GM10248 (cell line): ENCODE measurements at places on chromosomes 6 and 20.

- DNase-seq, result no peak
Observed at GRCh38 chr6:90238496-90239266, 58.0 kb downstream of the BACH2 start.

DNA sequence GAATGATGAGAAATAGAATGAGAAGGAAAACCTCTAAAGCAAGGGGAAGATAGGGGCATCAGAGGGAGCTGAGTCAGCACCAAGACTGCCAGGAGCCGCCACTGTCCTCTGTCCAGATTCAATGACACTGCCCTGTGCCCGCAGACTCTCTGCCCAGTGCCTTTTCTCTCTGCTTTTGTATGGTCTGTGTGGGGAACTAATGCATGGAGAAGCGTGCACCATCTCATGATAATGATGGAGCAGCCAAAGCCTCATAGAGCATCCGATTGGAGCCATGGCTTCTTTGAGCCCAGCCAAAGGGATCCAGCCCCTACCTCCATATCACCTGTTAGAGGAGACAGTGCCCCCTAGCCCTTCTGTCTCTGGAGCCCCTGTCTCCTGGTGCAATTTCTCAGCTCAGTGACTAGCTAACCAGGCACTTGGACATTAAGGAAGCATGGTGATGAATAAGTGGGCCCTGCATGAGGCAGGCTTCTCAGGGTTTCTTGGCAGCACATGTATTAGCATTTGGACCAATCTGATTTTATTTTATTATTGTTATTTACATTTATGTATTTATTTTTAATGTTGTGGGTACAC is 6.5 kb upstream of the PFDN4 start:
- no peak for DNase-seq

GRCh38 chr20:32382102-32382950 is 24.2 kb downstream of the ASXL1 start:
- no peak for DNase-seq

DNA sequence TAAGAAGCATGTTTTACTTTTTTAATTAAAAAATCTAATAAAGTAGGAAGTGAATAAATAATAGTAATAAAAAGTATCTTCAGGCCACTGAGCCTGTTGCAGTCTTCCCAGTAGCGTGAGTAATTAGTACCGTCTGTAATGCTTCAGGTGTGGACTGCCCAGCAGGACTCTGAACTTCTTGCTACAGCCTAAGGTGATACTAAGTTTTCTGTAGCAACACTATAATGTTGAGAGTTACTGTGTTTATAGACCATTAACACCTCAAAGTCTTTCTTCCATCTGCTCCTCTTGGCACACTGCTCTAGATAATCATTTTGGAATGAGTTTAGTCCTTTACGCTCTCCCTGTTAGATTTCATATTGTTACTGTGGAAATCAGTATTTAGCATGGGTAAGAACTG is 28.4 kb downstream of the VAPB start:
- no peak for DNase-seq

DNA sequence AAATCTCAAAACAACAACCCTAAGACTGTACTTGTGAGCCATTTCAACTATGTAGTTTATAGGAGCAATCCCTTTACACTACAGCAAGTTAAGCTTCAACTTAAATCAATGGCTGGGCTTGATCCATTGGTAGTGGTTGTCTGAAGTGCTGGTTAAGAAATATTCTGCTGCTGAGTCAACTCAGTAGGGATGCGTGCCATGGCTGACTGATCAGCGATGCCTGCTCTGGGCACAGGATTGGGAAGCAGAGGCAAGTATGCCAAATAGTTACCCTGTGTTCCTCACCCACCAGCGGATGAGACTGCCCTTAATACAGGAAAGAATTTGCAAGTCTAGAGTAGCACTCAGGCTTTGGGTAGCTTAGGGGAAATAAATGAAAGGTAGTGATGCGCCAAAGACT is 41.5 kb downstream of the GCM1 start:
- no peak for DNase-seq

GRCh38 chr6:130019326-130020072 is 1.1 kb downstream of the L3MBTL3 start:
- peak; percentile 36 for DNase-seq

DNA sequence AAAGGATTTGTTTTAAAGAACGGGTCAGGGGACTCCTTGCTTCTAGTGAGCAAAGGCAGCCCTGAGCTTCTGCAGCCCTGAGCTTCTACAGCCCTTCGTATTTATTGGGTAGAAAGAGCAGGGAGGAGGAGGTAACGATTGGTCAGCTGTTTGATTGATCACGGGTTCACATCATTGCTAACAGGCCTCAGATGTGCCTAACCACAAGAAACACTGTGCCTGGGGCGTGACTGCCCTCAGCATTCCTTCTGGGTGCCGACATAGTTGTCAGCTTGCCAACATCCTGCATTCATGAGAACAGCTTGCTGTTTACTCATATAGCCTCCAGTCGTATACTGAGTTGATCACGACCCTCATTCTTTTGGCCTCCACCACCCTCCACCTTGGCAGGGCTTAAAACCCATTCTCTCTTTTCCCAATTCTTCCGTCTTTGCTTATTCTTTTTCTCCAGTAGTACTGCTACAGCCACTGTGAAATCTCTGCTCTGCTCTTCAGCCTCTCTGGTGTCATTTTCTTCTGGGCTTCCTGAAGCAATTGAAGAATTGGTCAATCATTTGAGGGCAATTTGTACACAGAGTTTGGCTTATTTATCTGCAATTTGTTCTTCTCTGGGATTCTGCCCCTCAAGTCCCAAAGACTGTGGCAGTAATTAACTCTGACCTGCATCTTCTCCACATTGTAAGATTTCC is 25.4 kb upstream of the NOP56 start:
- DNase-seq, result no peak

- no peak for DNase-seq
Observed at GRCh38 chr20:9262653-9263194, 193.8 kb downstream of the PLCB4 start.

DNA sequence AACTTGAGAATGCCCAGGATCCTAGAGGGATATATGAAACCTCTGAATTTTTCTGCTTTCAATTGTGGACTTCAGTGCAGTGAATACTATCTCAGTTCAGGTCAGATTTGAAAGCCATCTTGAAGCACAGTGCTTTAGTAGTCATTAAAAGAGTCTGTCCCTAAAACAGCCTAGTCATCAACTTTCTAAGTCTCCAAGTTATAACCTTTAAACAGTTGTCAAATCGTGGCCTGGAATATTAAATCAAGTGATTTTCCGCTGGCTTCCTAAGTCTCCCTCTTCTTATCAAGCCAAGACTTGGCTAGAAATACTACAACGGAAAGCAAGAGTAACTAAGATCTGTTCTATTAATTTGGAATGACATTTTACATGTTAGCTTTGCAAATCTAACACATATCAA is 45.8 kb downstream of the SCML4 start:
- DNase-seq, result no peak

DNA sequence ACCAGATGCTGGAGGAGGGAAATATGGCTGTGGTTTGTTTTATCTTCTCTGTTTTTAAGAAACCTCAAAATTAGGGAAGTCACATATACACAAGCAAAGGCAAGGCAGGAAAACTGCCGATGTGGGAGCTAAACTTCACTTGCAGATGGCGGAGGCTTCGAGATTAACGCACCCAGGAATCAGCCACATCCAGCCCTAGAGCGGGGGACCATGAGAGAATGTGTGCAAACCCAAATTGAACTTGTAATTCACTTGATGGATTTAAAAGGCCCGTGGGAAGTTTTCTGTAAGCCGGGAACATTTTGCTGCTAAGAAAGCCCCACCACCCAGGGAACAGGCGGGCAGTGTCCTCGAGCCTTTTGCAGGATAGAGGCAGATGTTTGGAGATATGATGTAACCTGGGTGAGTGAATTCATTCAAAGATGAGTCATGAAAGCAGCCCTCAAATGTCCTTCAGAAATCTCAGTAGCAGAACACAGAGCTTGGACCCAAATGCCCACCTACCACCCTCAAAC is 39.9 kb downstream of the PREX1 start:
- DNase-seq, result no peak

GRCh38 chr6:138570725-138571029 is 71.4 kb upstream of the NHSL1 start:
- no peak for DNase-seq

GRCh38 chr6:36676141-36677058 is 2.1 kb upstream of the CDKN1A start:
- no peak for DNase-seq

DNA sequence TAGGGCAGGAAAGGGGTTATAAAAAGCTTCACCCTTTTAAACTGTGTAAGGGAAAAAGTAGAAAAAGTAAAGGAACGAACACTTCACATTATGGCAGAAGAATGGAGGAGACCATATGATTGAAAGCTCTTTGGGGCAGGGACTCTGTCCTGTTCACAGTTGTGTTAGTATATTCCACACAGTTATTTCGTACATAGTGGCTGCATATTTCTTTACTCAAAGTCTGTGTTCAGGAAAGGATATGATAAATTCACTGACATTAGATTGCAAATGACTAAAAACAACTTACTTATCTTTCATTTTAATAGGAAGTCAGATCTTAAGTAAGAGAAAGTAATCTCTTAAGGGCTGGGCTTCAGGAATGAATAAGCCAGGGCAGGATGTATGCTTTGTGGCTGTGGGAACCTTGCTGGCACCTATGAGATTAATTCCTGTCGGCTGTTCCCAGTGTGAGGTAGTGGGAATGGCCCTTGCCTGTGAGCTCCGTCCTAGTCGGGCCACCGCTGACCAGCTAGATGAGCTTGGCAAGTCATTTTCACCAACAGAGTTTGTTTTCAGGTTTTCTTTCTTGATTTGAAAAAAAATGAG is 11.2 kb downstream of the PPP1R14C start:
- no peak for DNase-seq

DNA sequence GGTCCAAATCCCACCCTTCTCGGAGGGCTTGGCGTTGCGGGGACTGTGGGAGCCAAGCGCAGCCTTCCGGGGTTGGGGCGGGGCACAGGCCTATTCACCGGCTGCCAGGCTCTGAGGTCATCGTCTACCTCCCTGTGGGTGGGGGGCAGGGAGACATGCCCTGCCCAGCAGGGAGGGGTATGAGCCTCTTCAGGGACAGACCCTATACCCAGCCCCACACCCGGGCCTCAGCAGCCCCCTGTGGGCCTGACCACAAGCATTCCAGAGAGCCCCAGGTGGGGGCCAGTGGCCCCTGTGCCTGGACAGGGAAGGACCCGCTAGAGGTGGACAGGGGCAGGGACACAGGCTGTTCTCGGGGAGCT is 11.6 kb downstream of the LAMA5 start:
- DNase-seq, result no peak

- no peak for DNase-seq
Observed at GRCh38 chr6:54448617-54449016, 140.4 kb downstream of the TINAG start.

GRCh38 chr6:25370178-25371036 is 91.2 kb downstream of the CARMIL1 start:
- no peak for DNase-seq

DNA sequence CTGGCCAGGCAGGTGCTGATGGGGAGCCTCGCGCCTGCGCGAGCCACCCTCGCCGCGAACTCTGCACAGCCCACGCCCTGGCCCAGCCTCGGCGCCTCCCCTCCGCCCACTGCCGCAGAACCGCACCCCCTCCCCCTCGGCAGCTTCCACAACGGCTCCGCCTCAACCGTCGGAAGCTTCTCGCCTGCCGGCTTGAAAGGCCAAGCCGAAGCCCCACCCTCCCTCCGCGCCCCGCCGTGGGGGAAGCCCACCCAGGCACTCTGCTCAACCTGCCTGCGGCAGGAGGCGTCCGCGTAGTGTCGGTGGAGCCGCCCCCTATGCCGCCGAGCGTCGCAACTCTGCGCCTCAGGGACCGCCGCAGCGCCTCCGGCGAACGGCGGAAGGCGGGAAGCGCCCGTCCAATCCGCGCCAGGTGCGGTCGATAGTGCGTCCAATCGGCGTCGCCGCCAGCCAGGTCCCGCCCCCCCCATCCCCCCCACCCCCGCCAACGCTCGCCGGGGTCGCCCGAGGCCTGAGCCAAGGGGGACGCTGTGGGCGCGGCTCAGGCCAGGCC is at the start of gene SYCP2:
Gene SYCP2, minus strand, starts transcription at position 342 of the 553 bp plus-strand sequence. CDS start 11,224 bp downstream, outside the sequence.
- DNase-seq, result peak; percentile 69

DNA sequence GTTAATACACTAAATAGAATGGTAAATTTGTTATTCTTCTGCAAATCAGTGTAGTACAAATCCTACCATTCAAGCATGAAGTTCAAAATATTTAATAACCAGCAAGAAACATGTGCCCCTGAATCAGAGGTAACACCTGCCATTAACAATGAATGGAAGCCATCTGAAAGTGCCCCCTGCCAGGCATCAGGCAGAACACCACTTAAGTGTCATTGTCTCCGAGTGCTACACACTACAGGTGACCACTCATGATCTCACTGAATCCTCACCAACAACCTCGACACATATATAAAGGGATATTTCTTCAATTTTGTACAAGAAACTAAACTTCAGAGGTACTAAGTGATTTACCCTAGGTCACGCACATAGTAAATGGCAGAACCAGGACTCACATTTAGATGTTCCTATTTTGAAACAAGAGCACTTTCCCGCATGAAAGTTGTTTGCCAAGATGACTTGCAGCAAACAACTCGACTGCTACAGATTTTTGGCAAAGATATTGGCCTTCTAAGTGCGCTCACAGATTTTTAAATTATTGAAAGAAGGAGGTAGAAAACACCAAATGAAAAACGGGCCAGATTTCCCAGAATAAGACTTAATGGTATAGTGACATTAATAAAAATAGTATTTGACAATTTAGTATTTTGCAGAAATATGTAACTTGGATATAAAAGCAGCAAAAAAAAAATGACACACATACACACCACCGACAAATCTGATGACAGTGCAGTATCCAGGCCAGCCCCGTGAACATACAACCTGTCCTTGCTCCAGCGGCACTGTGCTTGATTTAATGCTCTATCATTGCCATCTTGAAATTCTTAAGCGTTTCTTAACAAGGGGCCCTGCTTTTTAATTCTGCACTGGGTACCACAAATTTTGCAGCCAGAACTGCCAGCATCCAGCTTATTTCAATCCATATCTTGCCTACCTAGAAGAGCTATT is 274.5 kb downstream of the ALDH8A1 start:
- DNase-seq, result no peak

DNA sequence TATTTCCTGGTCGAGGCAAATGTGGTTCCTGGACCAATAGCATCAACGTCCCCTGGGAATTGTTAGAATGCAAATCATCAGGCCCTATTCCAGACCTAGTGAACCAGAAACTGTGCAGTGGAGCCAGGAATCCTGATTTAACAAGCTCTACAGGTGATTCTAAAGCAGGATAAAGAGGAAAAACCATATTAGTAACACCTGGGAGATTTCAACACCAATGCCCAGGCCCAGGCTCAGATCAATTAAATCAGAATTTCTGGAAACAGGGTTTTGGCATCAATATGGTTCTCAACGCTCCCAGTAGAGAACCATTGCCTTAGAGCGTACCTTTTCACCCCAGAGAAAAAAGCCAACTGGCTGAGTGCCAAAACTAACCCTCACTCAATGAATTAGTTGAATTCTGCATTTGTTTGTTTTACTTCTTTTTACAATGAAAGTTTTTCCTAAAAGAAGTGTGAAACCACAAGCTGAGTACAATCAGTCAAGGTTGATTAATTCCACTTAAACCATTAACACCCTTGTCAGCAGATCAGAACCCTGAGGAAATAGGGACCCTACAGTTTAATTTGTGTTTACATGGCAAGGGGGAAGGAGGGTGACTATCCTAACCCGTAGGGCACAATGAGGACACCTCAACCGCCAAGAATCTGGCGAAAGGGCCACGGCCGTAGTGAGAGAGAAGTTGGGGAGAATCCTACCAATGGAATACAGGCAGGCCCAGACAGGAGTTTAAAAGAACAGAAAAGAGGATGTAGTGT is 34.9 kb upstream of the LOC128125822 start:
- no peak for DNase-seq

GRCh38 chr6:11231564-11232192 is 790 bp downstream of the NEDD9 start:
- DNase-seq, result no peak

GRCh38 chr20:57103146-57103800 is 163.2 kb downstream of the BMP7 start:
- no peak for DNase-seq
